ENCODE measurements at places on chromosomes 4 and X.

DNA sequence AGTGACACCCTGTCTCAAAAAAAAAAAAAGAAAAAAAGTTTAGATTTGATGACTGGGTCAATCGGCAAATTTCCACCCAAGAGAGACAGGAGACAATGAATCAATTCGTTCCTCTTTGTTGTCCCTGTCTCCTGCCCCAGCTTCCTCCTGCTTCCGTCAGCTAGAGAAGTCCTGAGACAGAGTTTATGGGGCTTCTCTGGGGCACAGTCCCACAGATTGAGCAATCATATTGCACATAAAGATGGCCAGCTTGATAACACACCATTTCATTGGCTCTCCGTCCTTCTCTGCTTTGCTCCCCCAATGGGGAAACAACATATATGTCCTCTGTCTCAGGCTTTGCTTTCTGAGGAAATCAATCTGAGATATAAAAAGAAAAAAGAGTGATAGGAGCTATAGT lies 78.4 kb upstream of the FUNDC1 start:
- no peak for DNase-seq

GRCh38 chrX:54483946-54484345 lies 12.1 kb downstream of the FGD1 start:
- no peak for DNase-seq

GRCh38 chr4:116952530-116953136 lies 132.7 kb downstream of the TRAM1L1 start:
- DNase-seq: no peak

GRCh38 chrX:24646745-24647182 lies 383 bp downstream of the PCYT1B start:
- no peak for DNase-seq
